ENCODE measurements at places on chromosomes 6 and 20.

DNA sequence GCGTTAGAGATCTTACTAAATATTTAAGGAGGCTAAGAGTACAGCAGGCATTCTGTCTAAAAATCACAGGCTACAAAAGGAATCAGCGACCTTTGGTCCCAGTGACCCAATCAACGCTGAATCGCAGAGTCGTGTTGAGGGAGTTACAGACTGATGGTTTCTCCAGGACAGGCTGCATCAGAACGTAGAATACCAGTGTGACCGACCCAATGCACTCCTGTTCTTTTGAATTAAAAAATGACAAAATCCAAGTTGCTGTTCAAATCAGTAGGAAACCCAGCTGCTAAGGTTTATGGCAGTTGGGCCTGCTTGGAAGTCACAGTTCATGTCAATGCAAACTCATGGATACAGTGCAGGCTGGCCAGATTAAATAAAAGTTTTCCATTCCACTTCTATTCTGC, 155.8 kb upstream of the AFDN start:
- DNase-seq, result no peak

DNA sequence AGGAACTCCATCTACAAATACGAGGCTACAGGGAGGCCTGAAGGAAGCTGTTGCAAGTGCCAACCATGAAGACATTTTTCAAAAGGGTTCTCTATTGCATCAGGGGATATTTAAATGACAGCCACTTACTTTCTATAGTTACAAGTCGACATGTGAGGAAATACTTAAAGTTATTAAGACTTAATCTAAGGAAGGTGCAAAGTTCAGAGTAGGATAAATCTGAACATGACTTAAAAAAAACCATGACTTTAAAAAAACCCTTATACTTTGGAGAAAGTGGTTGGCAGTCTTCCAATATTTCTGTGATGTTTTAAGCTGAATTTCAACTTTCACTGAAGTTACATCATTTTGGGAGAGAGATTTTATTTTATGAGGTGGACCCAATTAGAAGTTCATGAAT, 56.3 kb upstream of the EMILIN3 start:
- DNase-seq, result no peak

GRCh38 chr6:83176246-83176645, 16.8 kb downstream of the PGM3 start:
- no peak for DNase-seq

DNA sequence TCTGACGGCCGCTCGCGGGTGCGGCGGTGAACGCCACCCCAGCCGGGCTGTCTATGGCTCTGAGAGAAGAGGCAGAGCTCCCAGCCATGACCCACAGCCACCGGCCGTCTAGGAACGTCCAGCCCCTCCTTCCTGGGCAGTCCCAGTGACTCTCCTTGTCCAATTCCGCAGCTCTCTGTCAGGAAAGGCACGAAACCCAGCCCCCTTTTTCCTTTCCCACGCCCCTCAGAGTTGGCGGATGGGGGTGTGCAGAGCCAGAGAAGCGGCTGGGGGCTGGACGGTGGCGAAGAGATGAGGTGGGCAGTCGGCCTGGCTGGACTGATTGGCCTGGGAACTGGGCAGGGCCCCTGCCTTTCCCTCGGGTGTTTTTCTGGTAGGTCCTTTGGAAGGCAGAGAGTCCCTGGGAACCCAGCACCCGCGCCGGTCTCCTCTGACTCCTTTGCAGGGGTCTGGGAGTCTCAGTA, 1.5 kb downstream of the EBF4 start:
- DNase-seq, result no peak

- no peak for DNase-seq
These were observed 903.7 kb downstream of the TFAP2A start for GRCh38 chr6:9511157-9511556.

DNA sequence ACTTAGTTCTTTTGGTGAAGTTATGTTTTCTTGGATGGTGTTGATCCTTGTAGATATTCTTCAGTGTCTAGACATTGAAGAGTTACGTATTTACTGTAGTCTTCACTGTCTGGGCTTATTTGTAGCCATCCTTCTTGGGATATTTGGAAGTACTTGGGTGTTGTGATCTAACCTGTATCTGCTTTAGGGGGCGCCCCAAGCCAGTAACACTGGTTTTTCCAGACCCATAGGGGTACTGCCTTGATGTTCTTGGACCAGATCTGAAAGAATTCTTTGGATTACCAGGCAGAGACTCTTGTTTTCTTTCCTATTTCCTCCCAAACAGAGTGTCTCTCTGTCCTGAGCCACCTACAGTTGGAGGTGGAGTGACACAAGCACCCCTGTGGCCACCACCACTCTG, 309.1 kb upstream of the IMPG1 start:
- no peak for DNase-seq

DNA sequence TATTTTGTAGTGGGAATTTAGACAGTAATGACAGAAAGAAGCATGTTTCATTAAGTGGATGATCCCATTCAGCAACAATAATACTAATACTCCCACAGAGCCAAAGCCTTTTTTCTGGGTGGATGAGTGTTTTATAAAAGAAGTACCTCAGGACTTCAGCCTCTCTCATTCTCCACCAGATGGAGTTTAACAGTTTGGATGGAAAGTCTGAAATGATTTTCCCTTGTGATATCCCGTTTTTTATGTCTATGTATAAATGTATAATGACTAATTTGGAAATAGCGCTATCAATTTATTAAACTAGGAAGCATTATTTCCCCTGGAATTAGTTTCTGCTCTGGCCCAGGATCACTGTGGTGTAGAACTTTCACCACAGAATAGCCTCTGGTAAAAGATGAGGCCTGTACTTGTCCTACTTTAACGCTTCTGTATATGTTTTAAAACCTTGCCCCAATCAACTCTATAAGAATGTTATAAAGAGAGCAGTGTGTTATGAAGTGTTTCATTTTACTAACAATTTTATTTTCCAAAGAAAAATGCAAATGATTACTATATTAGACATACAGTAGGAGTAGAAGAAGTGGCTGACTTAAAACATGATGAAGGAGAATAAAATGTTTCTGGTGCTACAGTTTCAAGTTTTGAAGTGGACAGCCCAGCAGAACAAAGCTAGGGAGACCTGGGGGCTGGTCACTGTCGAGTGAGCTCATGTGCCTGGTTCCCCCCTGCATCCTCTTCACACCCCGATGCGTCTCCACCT, 135.6 kb downstream of the HIVEP1 start:
- DNase-seq, result peak; percentile 27

- DNase-seq, result no peak
These were observed 43.2 kb downstream of the C6orf118 start for GRCh38 chr6:165266191-165266590.

DNA sequence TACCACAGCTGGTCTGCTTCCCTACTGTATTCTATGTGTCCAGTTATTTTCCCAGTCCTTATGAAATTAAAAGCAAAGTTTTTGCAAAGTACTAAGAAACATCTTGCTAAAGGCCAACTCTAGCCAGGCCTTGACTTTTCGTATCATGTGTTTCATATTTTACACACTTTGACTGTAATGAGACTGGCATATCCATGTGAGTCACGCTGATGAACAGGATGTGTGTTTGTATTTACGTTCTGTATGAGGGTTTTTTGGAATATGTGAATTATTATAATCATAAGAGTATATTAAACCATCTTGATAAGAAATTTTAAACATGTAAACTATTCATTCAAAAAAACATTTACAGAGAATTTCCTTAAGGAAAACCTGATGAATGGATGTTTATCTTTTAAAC, 59.7 kb downstream of the EYA4 start:
- no peak for DNase-seq

DNA sequence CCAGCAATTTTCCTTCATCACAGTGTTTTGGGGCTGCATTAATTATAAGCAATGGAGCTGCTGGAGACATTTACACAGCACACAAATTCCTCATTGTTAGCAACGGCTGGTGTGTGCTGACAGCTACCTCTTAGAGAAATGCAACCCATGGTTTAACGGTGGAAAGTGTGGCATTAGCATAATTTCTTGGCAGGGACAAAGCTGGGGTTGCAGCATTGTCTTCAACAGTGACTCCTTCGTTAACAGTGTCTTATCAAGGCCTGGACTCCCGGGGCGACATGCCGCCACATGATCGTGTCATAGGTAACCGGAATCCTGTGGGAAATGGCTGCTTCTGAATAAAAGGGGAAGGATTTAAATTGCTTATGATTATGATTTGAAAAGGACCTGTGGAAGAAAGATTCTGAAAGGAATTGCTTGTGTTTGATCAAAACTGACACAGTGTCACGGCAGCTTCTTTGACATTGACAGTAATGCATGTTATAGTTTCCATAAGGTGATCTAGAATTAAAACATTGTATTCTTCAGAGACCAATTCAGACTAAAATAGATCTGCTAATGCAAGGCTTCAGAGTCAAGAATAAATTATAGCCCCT, 128.0 kb downstream of the UST start:
- no peak for DNase-seq

DNA sequence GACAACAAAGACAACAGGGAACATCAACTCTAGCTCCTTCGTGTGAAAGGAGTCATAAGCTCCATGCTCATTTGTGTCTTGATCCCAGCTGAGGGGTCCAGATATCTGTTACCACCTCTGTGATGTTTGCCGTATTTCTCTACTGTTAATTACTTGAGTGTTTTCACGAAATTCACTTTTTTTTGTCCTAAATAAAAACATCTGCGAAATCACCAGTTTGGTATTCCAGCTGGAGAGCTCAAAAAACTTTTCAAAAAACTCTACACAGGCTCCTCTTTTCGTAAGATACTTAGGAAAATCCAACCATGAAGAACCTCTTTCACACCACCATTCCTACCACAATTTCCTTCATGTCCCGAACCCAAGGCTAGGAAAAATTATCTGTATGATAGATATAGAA, 25.3 kb downstream of the TRAF3IP2 start:
- DNase-seq, result no peak

DNA sequence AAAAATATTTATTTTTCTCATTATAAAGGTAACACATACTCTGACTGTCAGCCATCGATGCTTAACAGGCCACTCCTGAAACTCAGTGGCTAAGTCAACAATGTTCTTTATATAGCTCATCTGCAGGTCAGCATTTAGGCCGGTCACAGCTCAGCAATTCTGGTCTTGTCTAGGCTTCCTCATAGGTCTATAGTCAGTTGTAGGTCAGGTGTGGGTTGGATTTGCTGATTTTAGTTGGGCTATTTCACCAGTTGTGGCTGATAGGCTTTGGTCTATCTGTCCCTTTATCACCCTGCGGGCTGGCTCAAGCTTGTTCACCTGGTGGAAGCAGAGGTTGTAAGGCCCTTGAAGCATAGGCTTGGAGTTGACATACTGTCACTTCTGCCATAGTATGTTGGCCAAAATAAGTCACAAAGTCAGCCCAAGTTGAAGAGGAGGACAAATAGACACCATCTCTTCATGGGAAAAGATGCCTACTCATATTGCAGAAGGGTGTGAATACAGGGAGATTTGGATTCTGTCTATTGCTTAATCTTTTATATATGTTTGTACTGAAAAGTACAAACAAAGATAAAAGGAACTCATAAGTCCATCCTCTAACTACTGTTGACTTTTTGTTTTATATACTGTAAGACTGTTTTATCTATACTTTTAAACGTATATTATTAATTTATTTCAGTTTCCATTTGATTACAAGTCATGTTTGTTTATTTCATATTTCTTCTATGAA, 75.0 kb downstream of the BCKDHB start:
- DNase-seq, result no peak

DNA sequence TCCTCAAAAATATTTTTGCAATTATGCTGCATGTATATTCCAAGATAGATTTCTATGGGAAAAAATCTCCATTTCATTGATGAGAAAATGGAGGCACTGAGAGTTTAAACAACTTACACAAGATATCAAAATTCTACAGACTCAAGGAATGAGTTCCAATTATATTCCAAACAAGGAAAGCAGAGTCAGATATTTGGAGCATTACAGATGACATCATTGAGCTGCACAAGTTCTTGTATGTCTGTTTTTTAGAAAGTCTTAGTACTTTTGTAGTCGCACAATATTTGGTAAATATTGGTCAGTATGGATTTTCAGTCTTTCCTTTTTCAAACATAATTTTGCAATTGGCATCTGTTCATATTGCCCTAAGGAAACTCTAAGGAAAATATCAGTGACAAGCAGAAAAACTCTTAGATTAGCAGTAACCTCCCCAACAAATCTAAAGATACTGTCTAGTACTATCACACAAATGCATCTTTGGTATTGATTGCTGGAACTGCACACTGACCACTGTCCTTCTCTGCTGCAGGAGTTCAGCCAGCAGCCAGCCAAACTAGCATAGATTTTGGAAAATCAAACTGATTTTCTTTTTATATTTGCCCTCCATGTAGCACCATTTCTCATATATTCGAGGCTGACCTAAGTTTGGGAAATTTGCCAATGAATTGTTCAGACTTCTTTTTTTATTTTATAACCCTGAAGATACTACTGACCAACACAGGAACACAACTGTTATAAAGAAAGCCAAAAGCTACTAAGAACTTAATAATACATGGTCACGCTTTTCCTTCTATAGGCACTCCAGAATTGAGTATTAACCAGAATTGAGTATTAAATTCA, 51.7 kb upstream of the TBX18 start:
- DNase-seq, result no peak

- DNase-seq, result no peak
These were observed 61.4 kb upstream of the NT5E start for GRCh38 chr6:85388531-85388930.

- DNase-seq, result no peak
These were observed 41.8 kb downstream of the FARS2 start for GRCh38 chr6:5302995-5303622.

- no peak for DNase-seq
These were observed 622.3 kb upstream of the IMPG1 start for GRCh38 chr6:76694795-76695194.

GRCh38 chr6:24522228-24523176, 27.7 kb downstream of the ALDH5A1 start:
- DNase-seq, result no peak

DNA sequence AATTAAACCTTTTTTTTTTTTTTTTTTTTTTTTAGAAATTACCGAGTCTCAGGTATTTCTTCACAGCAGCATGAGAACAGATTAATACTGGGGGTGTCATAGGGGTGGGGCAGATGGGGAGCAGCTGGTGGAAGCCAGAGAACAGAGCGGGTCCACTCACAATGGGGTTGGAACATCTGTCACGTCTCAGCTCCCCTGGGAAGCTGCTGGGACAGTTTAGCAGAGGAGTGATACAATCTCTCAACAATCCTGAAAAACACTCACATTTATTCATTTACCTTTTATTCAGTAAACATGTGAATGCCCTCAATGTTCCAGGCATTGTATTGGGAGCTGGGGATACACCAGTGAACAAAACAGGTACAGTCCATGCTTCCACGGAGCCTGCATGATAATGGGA, 162.2 kb downstream of the SMOC2 start:
- DNase-seq, result no peak

All from EL (cell line).